CD4-positive, alpha-beta T cell (primary cell): ENCODE measurements at places on chromosomes 2 and 18.
A peak's percentile ranks its signal among the peaks of the same experiment; 100 is the strongest.

GRCh38 chr2:158478237-158478636 lies 21.5 kb downstream of the PKP4 start:
- DNase-seq: no peak
- H3K27ac ChIP-seq: no peak overlapping the region
- no peak overlapping the region for H3K4me3 ChIP-seq
- no peaks in the 10 kb centered on the region for H3K27me3 ChIP-seq

DNA sequence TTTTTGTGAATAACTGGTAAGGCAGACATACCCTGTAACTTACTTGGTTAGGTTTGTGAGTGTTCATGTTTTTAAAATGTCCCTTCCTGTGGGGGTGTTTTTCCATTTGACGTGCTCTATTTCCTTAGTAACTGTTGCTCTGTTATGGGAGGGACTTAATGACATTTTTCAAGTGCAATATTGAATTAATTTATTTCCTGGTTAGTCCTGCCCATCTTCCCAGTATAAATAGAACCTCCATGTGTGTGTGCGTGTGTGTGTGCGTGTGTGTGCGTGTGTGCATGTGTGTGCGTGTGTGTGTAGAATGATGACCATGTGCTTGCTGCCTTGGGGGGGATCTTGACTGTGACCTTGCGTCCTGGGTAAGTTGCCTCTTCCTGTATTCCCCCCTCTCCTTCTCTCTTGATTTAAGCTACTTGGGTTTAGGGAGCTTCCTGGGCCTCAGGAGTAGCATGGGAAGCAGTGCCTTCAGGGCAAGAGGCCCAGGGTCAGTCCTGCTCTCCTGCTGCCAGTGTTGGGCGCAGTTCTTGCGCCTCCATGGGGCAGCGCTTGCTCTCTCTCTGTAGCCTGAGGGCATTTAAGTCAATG lies 163.9 kb downstream of the LDLRAD4 start:
- H3K27me3 ChIP-seq: no peaks in the 10 kb centered on the region
- peaks cover 59% of the 10 kb centered on the region for H3K4me1 ChIP-seq
- H3K36me3 ChIP-seq: no peaks in the 10 kb centered on the region
- peak; percentile 50 for DNase-seq
- peak overlapping the region; percentile 91 for H3K27ac ChIP-seq
- H3K4me3 ChIP-seq: peak overlapping the region; percentile 57

- H3K4me1 ChIP-seq: peaks cover 35% of the 10 kb centered on the region
- peaks cover 59% of the 10 kb centered on the region for H3K27me3 ChIP-seq
- H3K27ac ChIP-seq: no peak overlapping the region
These were observed 2.8 kb downstream of the GATA6 start for GRCh38 chr18:22172120-22172582.

DNA sequence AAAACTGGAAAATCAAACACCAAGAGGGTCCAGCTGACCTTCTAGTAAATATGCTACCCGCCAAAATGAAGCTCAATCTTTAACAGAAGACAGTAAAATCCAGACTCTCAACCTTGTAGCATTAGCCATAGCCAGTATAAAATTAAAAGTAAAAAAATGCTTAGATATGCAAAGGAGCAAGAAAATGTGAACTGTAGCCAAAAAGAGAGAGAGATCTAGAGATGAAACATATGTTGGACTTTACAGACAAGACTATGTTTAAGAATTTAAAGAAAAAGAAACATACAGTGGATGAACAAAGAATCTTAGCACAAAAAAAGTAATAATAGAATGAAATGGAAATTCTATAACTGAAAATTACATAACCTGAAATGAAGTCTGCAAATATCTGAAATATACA lies 344.5 kb downstream of the LRATD1 start:
- no peak overlapping the region for H3K27ac ChIP-seq
- H3K4me1 ChIP-seq: no peaks in the 10 kb centered on the region
- no peak overlapping the region for H3K4me3 ChIP-seq
- H3K36me3 ChIP-seq: no peaks in the 10 kb centered on the region

DNA sequence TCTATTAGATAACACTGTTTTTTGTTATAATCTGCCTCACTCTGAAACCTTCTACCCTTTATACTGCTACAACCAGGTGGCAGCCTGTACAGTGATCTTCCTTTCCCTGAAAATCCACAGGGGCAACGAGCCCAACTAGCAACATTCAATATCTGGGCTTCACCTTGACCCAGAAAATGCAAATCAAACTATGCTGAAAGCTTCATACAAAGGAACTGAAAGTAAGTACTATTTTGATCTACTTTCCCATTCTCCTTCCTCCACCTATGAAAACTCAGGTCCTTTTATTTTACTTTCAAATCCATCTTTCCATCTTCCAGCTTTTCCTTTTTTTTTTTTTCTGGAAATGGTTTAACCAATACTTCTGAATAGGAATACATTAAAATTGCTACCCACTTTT lies 175.8 kb upstream of the CCDC150 start:
- H3K36me3 ChIP-seq: no peaks in the 10 kb centered on the region
- peaks cover 5% of the 10 kb centered on the region for H3K4me1 ChIP-seq
- H3K4me3 ChIP-seq: no peak overlapping the region
- H3K27me3 ChIP-seq: peaks cover 5% of the 10 kb centered on the region
- no peak overlapping the region for H3K27ac ChIP-seq

DNA sequence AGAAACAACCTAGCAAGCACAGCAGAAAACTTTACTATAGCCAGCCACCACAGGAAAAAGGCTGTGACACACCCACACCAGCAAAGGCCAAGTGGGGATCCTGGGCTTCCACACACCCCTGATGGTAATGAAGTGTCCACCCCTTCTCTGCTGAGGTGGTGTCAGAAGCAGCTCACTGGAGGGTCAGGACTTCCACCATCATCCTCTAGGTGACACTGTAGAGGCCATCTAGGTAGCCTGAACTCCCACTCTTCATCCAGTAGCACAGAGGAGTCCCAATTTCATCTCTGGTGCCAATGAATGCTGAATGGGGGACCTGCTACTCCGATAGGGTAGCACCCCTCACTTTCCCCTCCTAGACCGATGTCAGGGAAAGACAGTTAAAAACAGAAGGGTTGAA lies 1544.4 kb downstream of the LRP1B start:
- no peak overlapping the region for H3K27ac ChIP-seq
- no peaks in the 10 kb centered on the region for H3K36me3 ChIP-seq
- H3K4me3 ChIP-seq: no peak overlapping the region
- no peaks in the 10 kb centered on the region for H3K27me3 ChIP-seq

DNA sequence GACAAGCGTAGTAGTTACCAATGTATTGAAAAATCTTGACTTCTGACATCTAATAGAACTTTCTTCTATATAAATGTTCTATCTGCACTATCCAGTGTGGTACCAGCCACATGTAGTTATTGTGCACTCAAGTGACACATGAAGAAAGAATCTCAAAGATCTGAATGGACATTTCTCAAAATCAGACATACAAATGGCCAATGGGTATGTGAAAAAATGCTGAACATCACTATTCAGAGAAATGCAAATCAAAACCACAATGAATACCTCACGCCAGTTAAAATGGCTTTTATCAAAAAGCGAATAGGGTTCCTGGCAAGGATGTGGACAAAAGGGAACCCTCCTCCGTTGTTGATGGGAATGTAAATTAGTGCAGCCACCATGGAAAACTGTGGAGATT lies 37.5 kb upstream of the SMCHD1 start:
- no peaks in the 10 kb centered on the region for H3K36me3 ChIP-seq
- no peak overlapping the region for H3K27ac ChIP-seq
- no peaks in the 10 kb centered on the region for H3K4me1 ChIP-seq
- no peaks in the 10 kb centered on the region for H3K27me3 ChIP-seq
- H3K4me3 ChIP-seq: no peak overlapping the region

GRCh38 chr2:67898595-67898994 lies 164.2 kb downstream of the C1D start:
- H3K27ac ChIP-seq: no peak overlapping the region
- H3K4me3 ChIP-seq: no peak overlapping the region
- H3K36me3 ChIP-seq: no peaks in the 10 kb centered on the region
- DNase-seq: no peak
- no peaks in the 10 kb centered on the region for H3K27me3 ChIP-seq

- no peak overlapping the region for H3K4me3 ChIP-seq
- H3K27ac ChIP-seq: no peak overlapping the region
- no peaks in the 10 kb centered on the region for H3K4me1 ChIP-seq
- H3K36me3 ChIP-seq: no peaks in the 10 kb centered on the region
- DNase-seq: no peak
These were observed 27.1 kb upstream of the CWC22 start for GRCh38 chr2:180033993-180034894.

- no peak overlapping the region for H3K27ac ChIP-seq
- H3K27me3 ChIP-seq: no peaks in the 10 kb centered on the region
- no peak for DNase-seq
- no peaks in the 10 kb centered on the region for H3K36me3 ChIP-seq
These were observed 83.2 kb upstream of the FRZB start for GRCh38 chr2:182949572-182950189.

GRCh38 chr2:61633250-61633649 lies 95.1 kb upstream of the XPO1 start:
- DNase-seq: no peak
- H3K36me3 ChIP-seq: no peaks in the 10 kb centered on the region
- H3K27ac ChIP-seq: no peak overlapping the region
- no peaks in the 10 kb centered on the region for H3K27me3 ChIP-seq
- H3K4me3 ChIP-seq: no peak overlapping the region

GRCh38 chr2:77642339-77642738 lies 120.2 kb upstream of the LRRTM4 start:
- H3K4me1 ChIP-seq: no peaks in the 10 kb centered on the region
- H3K36me3 ChIP-seq: no peaks in the 10 kb centered on the region

GRCh38 chr2:85376291-85377065 lies 21.9 kb downstream of the ELMOD3 start:
- H3K27me3 ChIP-seq: no peaks in the 10 kb centered on the region
- peaks cover 34% of the 10 kb centered on the region for H3K36me3 ChIP-seq
- no peaks in the 10 kb centered on the region for H3K4me1 ChIP-seq

- H3K4me3 ChIP-seq: no peak overlapping the region
- no peaks in the 10 kb centered on the region for H3K27me3 ChIP-seq
- no peaks in the 10 kb centered on the region for H3K36me3 ChIP-seq
- H3K4me1 ChIP-seq: no peaks in the 10 kb centered on the region
- no peak overlapping the region for H3K27ac ChIP-seq
These were observed 50.6 kb upstream of the EHBP1 start for GRCh38 chr2:62654876-62655359.

- H3K4me1 ChIP-seq: no peaks in the 10 kb centered on the region
- H3K27me3 ChIP-seq: no peaks in the 10 kb centered on the region
- DNase-seq: no peak
- H3K36me3 ChIP-seq: no peaks in the 10 kb centered on the region
- no peak overlapping the region for H3K27ac ChIP-seq
- H3K4me3 ChIP-seq: no peak overlapping the region
These were observed 390.8 kb downstream of the TGIF1 start for GRCh38 chr18:3840766-3841165.

DNA sequence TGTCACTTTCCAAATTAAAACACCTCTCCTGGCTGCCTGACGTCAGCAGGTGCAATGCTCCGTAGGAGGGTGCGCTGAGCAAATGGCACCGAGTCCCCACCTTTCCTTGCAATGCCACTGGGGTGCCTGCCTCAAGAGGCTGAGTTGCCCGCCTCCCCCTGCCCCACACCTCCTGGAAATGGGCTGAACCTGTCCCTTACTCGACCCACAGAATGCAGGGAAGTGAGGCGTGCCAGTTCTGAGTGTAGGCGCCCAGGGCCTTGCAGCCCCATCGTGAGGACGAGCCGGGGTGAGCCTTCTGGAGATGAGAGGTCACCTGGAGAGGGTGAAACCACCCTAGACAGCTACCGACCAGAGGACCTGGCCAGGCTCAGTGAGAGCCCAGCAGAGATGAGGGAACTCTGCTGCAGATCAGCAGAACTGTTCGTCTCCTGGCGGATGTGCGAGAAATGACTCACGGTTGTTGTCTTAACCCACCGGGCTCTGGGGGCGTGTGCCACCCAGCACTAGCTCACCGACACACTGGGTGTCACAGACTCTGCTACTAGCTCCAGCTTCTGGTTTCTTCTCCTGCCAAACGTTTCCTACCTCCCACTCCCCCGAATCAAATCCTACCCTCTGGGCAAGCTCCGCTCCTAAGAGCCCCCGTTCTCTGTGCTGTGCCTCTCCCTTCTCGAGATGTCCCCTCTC lies 168.7 kb upstream of the HDAC4 start:
- H3K4me3 ChIP-seq: no peak overlapping the region
- H3K27me3 ChIP-seq: no peaks in the 10 kb centered on the region
- H3K27ac ChIP-seq: no peak overlapping the region
- DNase-seq: peak; percentile 11
- H3K36me3 ChIP-seq: no peaks in the 10 kb centered on the region

- H3K36me3 ChIP-seq: no peaks in the 10 kb centered on the region
- peaks cover 15% of the 10 kb centered on the region for H3K4me1 ChIP-seq
- DNase-seq: no peak
- H3K27me3 ChIP-seq: no peaks in the 10 kb centered on the region
- H3K4me3 ChIP-seq: peak overlapping the region; percentile 90
These were observed 1.3 kb downstream of the PGAP1 start for GRCh38 chr2:196925051-196925767.

- DNase-seq: peak; percentile 32
- H3K36me3 ChIP-seq: no peaks in the 10 kb centered on the region
- H3K27ac ChIP-seq: peak overlapping the region; percentile 34
- peak overlapping the region; percentile 49 for H3K4me3 ChIP-seq
These were observed 260.2 kb upstream of the TRIB2 start for GRCh38 chr2:12456293-12457106.

DNA sequence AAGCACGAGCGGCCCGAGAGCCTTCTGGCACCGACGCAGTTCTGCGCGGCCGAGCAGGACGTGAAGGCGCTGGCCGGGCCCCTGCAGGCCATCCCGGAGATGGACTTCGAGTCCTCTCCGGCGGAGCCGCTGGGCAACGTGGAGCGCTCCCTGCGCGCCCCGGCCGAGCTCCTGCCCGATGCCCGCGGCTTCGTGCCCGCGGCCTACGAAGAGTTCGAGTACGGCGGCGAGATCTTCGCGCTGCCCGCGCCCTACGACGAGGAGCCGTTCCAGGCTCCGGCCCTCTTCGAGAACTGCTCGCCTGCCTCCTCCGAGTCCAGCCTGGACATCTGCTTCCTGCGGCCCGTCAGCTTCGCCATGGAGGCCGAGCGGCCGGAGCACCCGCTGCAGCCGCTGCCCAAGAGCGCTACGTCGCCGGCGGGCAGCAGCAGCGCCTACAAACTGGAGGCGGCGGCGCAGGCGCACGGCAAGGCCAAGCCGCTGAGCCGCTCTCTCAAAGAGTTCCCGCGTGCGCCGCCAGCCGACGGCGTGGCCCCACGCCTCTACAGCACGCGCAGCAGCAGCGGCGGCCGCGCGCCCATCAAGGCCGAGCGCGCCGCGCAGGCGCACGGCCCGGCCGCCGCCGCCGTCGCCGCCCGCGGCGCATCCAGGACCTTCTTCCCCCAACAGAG lies 70.4 kb downstream of the ARHGEF33 start:
- DNase-seq: peak; percentile 87
- H3K27me3 ChIP-seq: peaks cover 9% of the 10 kb centered on the region
- peaks cover 15% of the 10 kb centered on the region for H3K4me1 ChIP-seq
- no peaks in the 10 kb centered on the region for H3K36me3 ChIP-seq
- H3K27ac ChIP-seq: no peak overlapping the region

- no peak overlapping the region for H3K27ac ChIP-seq
- no peak overlapping the region for H3K4me3 ChIP-seq
- DNase-seq: no peak
- H3K27me3 ChIP-seq: no peaks in the 10 kb centered on the region
- H3K4me1 ChIP-seq: no peaks in the 10 kb centered on the region
These were observed 358.7 kb downstream of the SETBP1 start for GRCh38 chr18:45039376-45039775.

- H3K36me3 ChIP-seq: no peaks in the 10 kb centered on the region
- no peaks in the 10 kb centered on the region for H3K4me1 ChIP-seq
- H3K27me3 ChIP-seq: no peaks in the 10 kb centered on the region
- H3K4me3 ChIP-seq: no peak overlapping the region
These were observed 584.9 kb downstream of the TMEM182 start for GRCh38 chr2:103346780-103347179.

- H3K36me3 ChIP-seq: peaks cover 86% of the 10 kb centered on the region
- no peak overlapping the region for H3K4me3 ChIP-seq
- H3K27ac ChIP-seq: no peak overlapping the region
- peaks cover 6% of the 10 kb centered on the region for H3K4me1 ChIP-seq
- no peaks in the 10 kb centered on the region for H3K27me3 ChIP-seq
These were observed 19.9 kb upstream of the CABYR start for GRCh38 chr18:24118750-24119577.
